ENCODE measurements at places on chromosomes 16 and 17. TPM values are rescaled to one million over a fixed set of nuclear protein-coding genes. Genes with fewer than 3 reads are reported as not detected.
A peak's percentile ranks its signal among the peaks of the same experiment; 100 is the strongest.

The ZNF652 gene
- 5.7 TPM for total RNA-seq

DNA sequence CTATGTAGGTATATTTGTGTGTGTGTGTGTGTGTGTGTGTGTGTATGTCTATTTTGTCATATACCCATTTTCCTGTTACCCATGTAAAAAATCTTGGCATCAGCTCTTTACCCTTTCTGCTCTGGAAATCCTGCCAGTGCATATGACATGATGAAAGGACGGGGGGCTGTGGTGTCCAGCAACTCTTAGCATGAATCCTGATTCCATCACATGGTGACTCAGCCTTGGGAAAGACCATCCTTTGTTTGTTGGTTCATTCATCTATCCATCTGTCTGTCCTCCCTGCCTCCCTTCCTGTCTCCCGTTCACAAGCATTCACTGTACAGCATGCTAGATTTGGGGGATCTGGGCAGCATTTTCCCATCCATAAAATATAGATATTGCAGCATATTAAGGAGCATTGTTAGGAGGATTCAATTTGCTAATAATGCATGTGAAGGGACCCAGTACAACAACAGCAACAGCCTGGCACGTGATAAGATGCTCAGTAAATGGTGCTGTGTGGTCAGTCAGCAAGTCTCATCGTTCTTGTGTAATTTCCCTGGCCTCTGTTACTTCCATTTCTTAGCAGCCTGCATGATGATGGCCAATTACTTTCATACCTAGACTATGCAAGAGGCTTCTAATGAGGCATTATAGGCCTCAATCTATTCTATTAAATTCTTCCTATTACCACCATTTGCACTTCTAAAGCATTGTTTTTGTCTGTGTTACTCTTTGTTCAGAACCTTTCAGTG lies 191.0 kb downstream of the PRKCA start:
- H3K27ac ChIP-seq = peak overlapping the region; percentile 11
- no peak overlapping the region for H3K4me3 ChIP-seq
- H3K27me3 ChIP-seq = no peaks in the 10 kb centered on the region
- H3K36me3 ChIP-seq = peaks cover 21% of the 10 kb centered on the region

- H3K4me3 ChIP-seq = no peak within 1 kb of the TSS
- H3K27ac ChIP-seq = no peak within 1 kb of the TSS
- H3K27me3 ChIP-seq = peaks cover 26% of the 10 kb centered on the region
Measured at GRCh38 chr16:88638323-88639230, at the start of gene IL17C. Gene IL17C (plus strand): TSS chr16:88638572. CDS start chr16:88638642, 70 bp downstream.

DNA sequence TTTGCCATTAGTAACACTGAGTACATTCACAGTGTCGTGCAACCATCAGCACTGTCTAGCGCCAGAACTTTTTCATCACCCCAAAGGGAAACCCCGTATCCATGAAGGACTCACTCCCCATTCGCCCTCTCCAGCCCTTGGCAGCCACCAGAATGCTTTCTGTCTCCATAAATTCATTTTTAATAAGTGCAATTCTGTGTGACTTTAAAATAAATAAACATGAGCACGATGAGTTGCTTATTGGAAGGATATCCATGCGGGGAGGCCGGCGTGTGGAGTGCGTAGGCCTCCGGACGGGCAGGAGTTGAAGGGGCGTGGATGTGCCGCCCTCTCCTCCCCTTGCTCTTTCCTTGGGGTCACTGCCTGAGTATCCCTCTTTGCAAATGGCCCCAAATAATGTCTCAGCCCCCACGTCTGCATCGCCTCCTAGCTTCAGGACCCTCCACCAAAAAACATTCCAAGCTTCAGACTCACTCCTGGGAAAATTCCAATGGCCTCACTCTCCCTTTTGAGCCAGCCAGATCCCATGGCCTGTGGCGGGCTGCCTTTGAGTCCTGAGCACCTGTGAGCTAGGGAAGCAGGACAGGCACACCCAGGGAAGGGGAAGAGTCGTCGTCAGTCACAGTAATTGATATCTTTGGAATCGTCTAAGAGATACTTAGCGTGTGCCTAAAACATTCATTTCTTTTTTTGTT lies 306.3 kb downstream of the SEC14L1 start:
- H3K4me3 ChIP-seq = no peak overlapping the region
- H3K27me3 ChIP-seq = no peaks in the 10 kb centered on the region

GRCh38 chr16:29925105-29925756 lies 795 bp downstream of the KCTD13 start:
- peak overlapping the region; percentile 82 for H3K4me3 ChIP-seq
- no peaks in the 10 kb centered on the region for H3K27me3 ChIP-seq
- DNase-seq = peak; percentile 13
- H3K36me3 ChIP-seq = peaks cover 11% of the 10 kb centered on the region
- peak overlapping the region; percentile 26 for H3K27ac ChIP-seq

The FOXF1 gene
- total RNA-seq = not detected

The CSHL1 gene
- total RNA-seq = not detected

- H3K27me3 ChIP-seq = no peaks in the 10 kb centered on the region
- H3K4me1 ChIP-seq = peaks cover 37% of the 10 kb centered on the region
- no peak overlapping the region for H3K4me3 ChIP-seq
- no peak for DNase-seq
- H3K27ac ChIP-seq = no peak overlapping the region
- no peaks in the 10 kb centered on the region for H3K36me3 ChIP-seq
Measured at GRCh38 chr17:60393840-60394723, 2.1 kb upstream of the USP32 start.

- peaks cover 94% of the 10 kb centered on the region for H3K4me1 ChIP-seq
- H3K27ac ChIP-seq = peak overlapping the region; percentile 99
- peaks cover 2% of the 10 kb centered on the region for H3K27me3 ChIP-seq
- peaks cover 4% of the 10 kb centered on the region for H3K36me3 ChIP-seq
- peak overlapping the region; percentile 99 for H3K4me3 ChIP-seq
- peak; percentile 80 for DNase-seq
Measured at GRCh38 chr17:40323391-40324381, 14.7 kb downstream of the RARA start.

DNA sequence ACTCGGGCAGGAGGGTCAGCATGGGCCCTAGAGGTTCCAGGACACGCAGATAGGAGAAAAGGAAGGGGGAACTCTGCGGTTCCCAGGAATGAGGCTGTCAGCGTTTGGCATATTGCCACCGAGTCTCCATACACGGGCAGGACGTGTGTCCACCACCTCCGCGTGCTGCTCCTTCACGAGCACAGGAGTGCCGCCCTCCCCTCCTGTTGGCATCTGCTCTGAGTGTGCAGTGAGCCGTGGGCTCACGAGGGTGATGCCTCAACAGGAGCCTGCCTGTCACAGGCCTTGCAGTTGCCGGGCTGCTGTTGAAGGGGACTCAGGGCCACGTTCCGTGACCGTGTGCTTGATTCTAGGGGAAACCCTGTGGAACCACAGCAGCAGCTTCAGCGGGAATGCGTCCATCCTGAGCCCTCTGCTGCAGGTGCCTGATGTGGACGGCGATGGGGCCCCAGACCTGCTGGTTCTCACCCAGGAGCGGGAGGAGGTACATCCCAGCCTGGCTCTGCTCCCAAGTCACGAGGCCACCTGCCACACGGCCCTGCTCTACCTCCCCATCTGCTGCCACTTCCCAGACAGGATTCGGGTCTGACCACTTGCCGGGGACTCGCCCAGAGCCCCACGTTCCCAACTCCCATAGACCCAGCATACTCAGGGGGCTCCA lies 14.6 kb downstream of the RGS11 start:
- H3K36me3 ChIP-seq = peaks cover 7% of the 10 kb centered on the region
- H3K4me3 ChIP-seq = no peak overlapping the region
- no peak for DNase-seq
- H3K4me1 ChIP-seq = peaks cover 10% of the 10 kb centered on the region
- no peaks in the 10 kb centered on the region for H3K27me3 ChIP-seq

GRCh38 chr16:85413691-85414663 lies 199.1 kb upstream of the GSE1 start:
- H3K36me3 ChIP-seq = no peaks in the 10 kb centered on the region
- H3K27me3 ChIP-seq = no peaks in the 10 kb centered on the region
- DNase-seq = peak; percentile 5
- peaks cover 4% of the 10 kb centered on the region for H3K4me1 ChIP-seq

GRCh38 chr17:66850692-66851091 lies 15.8 kb downstream of the CACNG5 start:
- H3K27me3 ChIP-seq = peaks cover 2% of the 10 kb centered on the region
- H3K4me3 ChIP-seq = no peak overlapping the region
- H3K36me3 ChIP-seq = no peaks in the 10 kb centered on the region
- H3K27ac ChIP-seq = no peak overlapping the region

- H3K4me1 ChIP-seq = no peaks in the 10 kb centered on the region
- no peaks in the 10 kb centered on the region for H3K36me3 ChIP-seq
- DNase-seq = no peak
- no peak overlapping the region for H3K4me3 ChIP-seq
- H3K27me3 ChIP-seq = no peaks in the 10 kb centered on the region
Measured at GRCh38 chr17:61331178-61331577, 68.5 kb upstream of the TBX2 start.

GRCh38 chr17:61354895-61355874 lies 44.5 kb upstream of the TBX2 start:
- no peak overlapping the region for H3K4me3 ChIP-seq
- H3K27me3 ChIP-seq = no peaks in the 10 kb centered on the region
- no peak overlapping the region for H3K27ac ChIP-seq

DNA sequence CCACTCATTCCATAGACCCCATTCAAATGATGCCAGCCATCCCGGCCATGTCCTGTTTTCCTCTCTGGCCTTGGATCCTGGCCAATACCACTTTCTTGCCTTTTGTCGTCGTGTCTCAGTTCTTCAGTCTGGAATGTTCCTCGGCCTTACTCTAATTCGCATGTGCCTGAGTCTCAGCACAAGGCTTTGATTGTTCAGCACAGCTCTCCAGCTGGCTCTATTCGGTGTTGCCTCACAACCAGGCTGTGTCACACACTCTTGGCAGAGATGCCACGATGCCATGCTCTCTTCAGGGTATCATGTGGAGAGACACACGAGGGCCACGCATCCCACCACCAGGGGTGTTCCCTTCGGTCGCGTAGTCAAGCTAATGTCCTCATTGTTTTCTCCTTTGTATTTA lies 1.8 kb upstream of the VPS4A start:
- peaks cover 25% of the 10 kb centered on the region for H3K4me1 ChIP-seq
- peaks cover 2% of the 10 kb centered on the region for H3K36me3 ChIP-seq
- DNase-seq = no peak
- no peaks in the 10 kb centered on the region for H3K27me3 ChIP-seq
- no peak overlapping the region for H3K27ac ChIP-seq

DNA sequence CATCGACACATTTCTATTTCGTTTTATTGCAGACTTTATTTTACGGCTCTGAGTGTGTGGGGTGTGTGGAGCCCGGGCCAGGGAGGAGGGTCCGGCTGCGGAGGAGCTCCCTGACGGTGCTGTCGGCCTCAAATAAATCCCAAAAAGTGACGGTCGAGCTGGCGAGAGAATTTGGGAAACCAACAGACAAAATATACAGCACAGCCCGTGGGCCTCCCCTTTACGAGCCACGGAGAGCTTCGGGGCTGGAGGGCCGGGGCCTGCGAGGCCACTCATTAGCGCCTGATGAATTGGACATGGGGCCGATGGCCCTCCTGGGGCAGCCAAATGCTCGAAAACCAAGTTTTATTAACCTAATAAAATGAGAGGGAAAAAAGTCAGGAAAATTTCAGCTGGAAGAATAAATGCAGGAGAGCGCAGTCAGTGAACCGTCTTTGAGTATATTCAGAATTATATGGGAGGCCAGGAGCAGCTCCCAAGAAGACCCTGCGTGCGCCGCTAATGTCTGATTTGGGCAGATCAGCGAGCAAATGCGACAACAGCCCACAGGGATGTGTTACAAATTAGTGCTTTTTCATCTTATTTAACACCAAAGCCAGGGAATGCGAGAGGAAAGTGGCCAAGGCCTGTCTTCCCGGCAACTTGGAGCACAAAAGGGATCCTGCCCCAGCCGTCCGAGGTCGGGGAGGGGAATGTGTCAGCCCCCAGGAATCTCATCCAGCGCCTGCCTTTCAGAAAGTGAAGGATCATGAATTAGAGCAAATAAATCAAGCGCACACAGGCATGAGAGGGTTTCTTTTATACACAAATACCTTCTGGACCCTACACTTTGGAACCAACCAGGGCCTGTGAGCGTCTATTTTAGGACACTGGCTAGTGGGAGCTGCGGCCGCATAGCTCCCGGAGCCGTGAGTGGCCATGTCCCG lies 249.1 kb downstream of the C16orf95 start:
- peaks cover 22% of the 10 kb centered on the region for H3K27me3 ChIP-seq
- H3K4me1 ChIP-seq = no peaks in the 10 kb centered on the region
- DNase-seq = no peak
- no peak overlapping the region for H3K4me3 ChIP-seq
- no peak overlapping the region for H3K27ac ChIP-seq
- no peaks in the 10 kb centered on the region for H3K36me3 ChIP-seq

GRCh38 chr16:30666681-30667080 lies 8.4 kb downstream of the FBRS start:
- DNase-seq = no peak
- H3K27ac ChIP-seq = peak overlapping the region; percentile 18
- no peaks in the 10 kb centered on the region for H3K27me3 ChIP-seq
- no peak overlapping the region for H3K4me3 ChIP-seq

GRCh38 chr16:70252355-70252988 lies 732 bp upstream of the EXOSC6 start:
- peaks cover 43% of the 10 kb centered on the region for H3K36me3 ChIP-seq
- peak overlapping the region; percentile 94 for H3K27ac ChIP-seq
- peak; percentile 41 for DNase-seq
- H3K27me3 ChIP-seq = no peaks in the 10 kb centered on the region

The ANKFN1 gene
- not detected for total RNA-seq

The GCGR gene
- not detected for total RNA-seq

GRCh38 chr17:76083536-76084182 lies 4.7 kb downstream of the ZACN start:
- peaks cover 6% of the 10 kb centered on the region for H3K36me3 ChIP-seq
- H3K4me3 ChIP-seq = no peak overlapping the region
- peaks cover 12% of the 10 kb centered on the region for H3K4me1 ChIP-seq
- H3K27me3 ChIP-seq = peaks cover 3% of the 10 kb centered on the region
- no peak overlapping the region for H3K27ac ChIP-seq

DNA sequence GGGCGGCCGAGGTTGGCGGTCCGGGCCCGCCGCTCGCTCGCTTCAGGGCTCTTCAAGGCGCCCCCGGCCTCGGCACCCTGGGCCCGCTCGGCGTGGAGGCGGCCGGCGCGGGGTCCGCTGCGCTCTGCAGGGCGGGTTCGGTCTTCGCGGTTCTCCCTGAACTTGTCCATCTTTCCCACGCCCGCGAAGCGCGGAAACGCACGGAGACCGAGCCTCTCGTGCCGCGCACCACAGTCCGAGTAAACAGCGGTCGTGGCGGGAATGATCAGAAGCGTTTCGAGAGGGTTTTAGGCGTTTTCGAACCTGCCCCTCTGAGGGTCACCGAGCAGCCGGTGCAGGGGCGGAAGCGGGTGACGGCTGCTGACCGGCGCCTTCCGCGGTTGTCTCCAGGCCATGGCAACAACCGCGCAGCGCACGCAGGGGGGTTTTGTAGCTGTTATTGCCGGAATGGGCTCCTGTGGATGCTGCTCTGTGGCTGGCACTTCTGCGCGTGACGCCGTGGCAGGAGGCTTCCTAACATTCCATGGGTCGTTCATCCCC lies 414 bp downstream of the NARF start:
- DNase-seq = peak; percentile 46
- peak overlapping the region; percentile 78 for H3K4me3 ChIP-seq
- H3K27me3 ChIP-seq = no peaks in the 10 kb centered on the region
- peak overlapping the region; percentile 80 for H3K27ac ChIP-seq

- no peak overlapping the region for H3K4me3 ChIP-seq
- H3K27ac ChIP-seq = no peak overlapping the region
- peaks cover 3% of the 10 kb centered on the region for H3K4me1 ChIP-seq
- H3K27me3 ChIP-seq = peaks cover 1% of the 10 kb centered on the region
- no peaks in the 10 kb centered on the region for H3K36me3 ChIP-seq
Measured at GRCh38 chr17:76824093-76824492, 44.1 kb upstream of the MGAT5B start.

All from activated CD4-positive, alpha-beta memory T cell treated with anti-CD3 and anti-CD28 coated beads for 36 hours (primary cell).